ENCODE measurements at places on chromosomes 6 and 20. TPM values are rescaled to one million over a fixed set of nuclear protein-coding genes. Genes with fewer than 3 reads are reported as not detected.
A peak's percentile ranks its signal among the peaks of the same experiment; 100 is the strongest.

CDH22 gene
- not detected for total RNA-seq

GRCh38 chr20:31704225-31705119, 18.2 kb downstream of the BCL2L1 start:
- peak; percentile 85 for DNase-seq

IL17A gene
- not detected for total RNA-seq

BNIP5 gene
- total RNA-seq, result not detected

- DNase-seq, result no peak
Observed at GRCh38 chr6:99138445-99138844, 190.7 kb upstream of the FBXL4 start.

DNA sequence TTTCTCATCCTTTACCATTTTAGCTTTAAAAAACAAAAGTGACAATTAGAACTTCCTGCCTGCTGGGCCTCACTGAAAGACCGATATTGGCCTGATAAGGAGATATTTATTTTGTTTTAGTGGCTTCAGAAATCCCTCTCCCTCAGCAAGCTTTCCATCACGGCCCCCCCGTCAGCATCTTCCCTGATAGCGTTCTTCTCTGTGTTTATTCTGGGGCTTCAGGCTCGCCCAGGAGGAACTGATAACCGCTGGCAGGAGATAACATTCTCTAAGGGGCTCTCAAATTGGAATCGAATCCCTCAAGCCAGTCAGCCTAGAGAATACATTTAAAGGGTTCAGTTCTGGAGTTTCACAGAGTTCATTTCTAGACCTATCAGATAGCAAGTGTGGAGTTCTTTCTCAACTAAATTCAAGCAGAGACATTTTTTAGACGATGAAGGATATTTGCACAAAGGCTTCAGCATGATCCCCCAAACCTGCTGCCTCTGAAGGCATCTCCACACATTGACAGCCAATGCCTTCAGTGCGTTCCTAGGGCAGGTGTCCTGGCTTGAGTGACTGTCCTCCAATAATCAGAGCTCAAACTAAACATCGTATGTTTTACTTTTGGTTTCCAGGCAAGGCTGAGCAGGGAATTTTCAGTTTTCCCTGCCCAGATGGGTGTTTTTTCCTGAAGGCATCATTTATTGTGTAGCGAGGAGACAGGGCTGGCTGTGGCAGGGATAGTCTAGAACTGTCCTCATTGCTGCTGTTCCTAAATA, 17.0 kb downstream of the PRDM1 start:
- no peak for DNase-seq

DNA sequence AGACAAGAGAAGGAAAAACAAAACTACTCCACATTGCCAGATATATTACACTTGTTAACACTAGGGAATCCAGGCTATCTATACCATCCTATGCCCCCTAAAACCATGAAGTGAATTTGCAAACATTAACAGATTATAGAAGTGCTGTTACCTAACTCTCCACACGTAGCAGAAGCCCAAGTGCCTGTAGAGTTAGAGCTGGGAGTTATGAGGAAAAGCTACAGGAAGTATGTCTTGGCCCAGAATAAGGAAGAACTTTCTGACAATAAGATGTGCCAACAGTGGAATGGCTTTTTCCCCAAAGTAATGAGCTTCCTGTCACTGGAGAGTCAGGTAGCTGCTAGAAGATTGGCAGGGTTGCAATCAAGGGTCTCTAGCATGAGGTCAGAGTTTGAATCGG, 32.5 kb downstream of the ADGRG6 start:
- DNase-seq, result no peak

GRCh38 chr6:116697480-116697879, 16.5 kb downstream of the KPNA5 start:
- no peak for DNase-seq

DDX43 gene
- not detected for total RNA-seq

GRCh38 chr20:5078399-5078958, 41.3 kb downstream of the PCNA start:
- DNase-seq, result no peak

GGT7 gene
- 17.3 TPM for total RNA-seq

ZNF165 gene
- 0.48 TPM for total RNA-seq

DNA sequence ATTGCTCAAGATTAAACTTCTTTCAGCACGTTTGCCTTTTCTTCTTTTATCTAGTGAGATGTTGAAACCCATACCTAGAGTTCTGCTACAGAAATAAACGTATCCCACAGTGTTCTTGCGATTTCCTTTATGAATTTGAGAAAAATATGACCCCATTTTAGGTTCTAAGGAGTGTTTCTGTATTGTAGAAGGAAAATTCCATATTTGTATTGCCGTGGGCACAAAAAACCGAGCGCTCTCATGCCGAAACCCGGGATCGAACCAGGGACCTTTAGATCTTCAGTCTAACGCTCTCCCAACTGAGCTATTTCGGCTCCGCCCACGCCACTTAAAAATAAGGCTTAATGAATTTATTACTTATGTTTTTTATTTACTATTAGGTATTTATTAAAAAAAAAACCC, 23.7 kb downstream of the ZNF311 start:
- peak; percentile 22 for DNase-seq

DNA sequence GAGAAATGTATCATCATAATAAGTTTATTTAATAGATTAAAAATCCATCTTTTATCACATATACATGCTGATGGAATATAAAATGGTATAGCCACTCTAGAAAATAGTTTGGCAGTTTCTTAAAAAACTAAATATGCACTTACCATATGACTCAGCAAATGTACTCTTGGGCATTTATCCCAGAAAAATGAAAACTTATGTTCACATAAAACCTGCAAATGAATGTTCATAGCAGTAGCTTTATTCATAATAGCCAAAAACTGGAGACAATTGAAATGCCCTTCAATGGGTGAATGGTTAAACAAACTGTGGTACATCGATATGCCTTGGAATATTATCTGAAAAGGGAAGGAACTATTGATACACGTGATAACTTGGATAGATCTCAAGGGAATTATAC, 6.4 kb upstream of the NCOA7 start:
- no peak for DNase-seq
